ENCODE measurements at places on chromosomes 12 and 14.

DNA sequence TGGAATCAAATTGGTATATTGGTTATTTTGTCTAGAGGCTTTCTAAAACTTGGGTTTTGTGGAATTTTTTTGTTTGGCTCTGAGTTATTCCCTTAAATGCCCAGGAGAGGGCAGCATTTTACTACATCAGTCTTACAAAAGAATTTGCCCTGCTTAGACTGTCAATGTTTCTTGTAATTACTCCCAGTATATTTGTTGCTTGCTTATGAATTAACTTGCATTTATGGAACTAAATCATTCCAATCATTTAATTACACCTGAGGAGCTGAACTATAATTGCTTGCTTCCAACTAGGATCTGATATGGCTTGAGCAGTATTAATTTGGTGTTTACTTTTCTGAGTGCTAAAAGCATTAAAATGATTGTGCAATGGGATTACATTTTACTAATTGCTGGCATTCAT lies 48.7 kb downstream of the MIPOL1 start:
- DNase-seq: peak; percentile 57

DNA sequence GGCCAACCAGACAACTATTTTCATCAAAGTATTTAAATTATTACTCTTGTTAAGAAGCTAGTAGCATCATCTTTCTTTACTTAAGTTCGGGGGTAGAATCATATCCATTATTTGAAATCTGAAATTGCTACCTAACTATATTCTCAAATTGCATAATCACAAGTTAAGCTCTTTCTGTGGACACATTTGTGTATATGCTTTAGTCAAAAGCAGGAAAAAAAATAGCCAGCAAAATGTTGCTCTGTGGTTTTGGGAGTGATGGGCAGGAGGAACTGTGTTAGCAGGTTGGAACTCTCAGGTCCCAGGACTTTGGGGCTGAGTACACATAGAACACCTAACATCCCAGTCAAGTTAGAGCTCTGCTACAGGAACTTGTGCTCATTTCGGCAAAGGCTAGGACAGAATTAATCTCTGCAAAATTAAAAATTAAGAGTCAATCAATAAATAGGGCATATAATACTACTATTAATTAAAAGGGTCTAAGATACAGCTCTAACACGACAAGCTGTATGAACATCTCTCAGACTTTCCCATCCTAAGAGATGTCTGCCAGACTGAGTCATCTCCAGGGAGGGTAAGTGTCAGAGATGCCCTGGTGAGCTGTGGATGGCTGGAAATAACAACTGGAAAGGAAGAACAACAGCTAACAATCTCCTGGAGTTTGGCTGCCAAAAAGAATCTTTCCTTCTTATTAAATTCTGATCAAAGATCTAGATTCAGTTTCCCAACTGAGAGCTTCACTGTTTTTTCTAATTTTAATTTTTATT lies 203.5 kb upstream of the GZMB start:
- DNase-seq: no peak

- no peak for DNase-seq
Measured at GRCh38 chr12:95395696-95396095, 78.3 kb upstream of the METAP2 start.

DNA sequence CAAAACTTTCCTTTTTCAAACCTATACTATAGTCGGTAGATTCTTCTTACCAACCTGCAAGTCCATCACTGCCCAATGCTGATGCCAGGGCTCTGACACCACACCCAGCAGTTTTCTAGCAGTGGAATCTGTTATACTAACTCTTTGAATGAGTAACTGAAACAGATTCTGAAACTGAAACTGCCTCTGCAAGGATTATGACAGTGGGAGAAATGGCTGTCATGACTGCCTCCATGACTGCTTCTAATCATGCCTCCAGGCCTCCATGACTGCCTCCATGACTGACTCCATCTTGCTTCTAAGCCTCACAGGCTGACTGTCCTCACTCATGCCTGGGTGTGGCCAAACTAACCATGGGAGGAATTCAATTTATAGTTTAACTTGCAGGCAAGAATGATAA lies 29.4 kb upstream of the OXA1L start:
- no peak for DNase-seq

DNA sequence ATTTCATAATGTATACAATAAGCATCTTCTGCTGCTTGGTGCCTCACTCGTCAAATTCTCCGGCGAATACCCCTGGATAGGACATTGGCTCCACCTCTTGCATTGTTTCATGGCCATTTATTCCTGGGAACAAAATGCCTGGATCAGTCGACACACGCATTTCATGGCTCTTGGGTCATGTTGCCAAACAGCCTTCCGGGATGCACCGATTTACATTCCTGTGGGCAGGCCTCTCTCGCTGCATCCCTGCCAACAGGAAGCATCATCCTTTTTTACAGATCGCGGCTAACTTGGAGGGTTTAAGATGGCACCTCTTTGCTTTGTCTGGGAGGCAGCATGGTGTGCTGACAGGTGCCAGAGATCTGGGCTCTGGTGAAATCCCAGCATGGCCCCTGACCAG lies 32.7 kb upstream of the RIMBP2 start:
- DNase-seq: no peak
